Stimulated activated CD4-positive, alpha-beta T cell treated with anti-CD3 and anti-CD28 coated beads, Interleukin-2, amount 100 ng/mL, for 4 hours (primary cell): ENCODE measurements at places on chromosomes 16 and 17.

GRCh38 chr16:1105888-1106620 is 10.0 kb upstream of the C1QTNF8 start:
- peak; percentile 21 for DNase-seq

- no peak for DNase-seq
These were observed 140.0 kb downstream of the CHD9NB start for GRCh38 chr16:52912565-52913173.

DNA sequence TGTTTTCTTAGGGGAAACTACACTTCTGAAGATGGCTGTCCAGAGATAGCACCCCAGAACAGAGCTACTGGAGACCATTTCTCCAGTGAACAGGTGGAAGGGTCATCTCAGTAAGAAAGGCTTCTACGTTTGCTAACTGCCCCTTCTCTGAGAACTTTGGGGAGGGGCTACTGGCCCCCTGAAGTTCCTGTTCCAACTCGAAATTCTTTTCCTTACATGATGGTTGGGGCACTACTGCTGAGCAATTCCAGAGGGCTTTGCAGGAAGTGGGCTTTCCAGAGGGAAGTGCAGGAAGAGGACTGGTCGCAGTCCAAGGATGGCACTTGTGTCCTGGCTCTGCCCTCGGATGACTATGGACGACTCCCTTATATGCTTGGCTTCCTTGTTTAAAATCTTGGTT is 31.2 kb downstream of the TOM1L2 start:
- no peak for DNase-seq

DNA sequence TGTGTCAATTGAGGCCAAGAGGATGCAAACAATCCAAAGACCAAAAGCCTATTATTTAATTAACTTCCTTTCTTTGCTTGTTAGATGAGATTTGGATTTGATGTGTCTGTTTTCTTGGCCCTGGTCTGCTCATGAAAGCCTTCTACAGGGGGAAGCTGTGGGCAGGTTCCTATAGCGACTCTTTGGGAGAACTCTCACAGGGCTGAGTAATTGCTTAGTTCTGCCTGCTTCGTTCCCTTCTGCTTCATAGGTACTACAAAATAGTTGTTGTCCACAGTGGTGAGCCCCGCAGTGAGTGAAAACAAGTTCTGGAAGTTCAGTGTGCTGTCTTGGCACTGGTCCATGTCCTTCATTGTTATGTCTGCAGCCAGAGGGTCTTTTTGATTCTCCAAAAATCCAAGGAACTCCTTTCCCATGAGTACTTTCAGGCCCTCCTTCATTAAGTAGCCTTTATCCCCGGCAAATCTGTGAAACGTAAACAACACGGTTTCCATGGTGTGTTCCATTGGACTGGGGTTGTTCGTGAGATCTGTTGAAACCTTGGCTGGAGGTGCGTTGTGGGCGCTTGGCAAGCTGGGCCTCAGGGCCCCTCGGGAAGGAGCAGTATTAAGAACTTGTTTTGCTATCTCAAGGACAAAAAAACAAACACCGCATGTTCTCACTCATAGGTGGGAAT is 30.0 kb upstream of the ANKRD40CL start:
- DNase-seq = no peak

- DNase-seq = no peak
These were observed 5.9 kb upstream of the SLC13A2 start for GRCh38 chr17:28467456-28468025.

GRCh38 chr16:11836650-11837244 is 14.6 kb downstream of the RSL1D1 start:
- no peak for DNase-seq

DNA sequence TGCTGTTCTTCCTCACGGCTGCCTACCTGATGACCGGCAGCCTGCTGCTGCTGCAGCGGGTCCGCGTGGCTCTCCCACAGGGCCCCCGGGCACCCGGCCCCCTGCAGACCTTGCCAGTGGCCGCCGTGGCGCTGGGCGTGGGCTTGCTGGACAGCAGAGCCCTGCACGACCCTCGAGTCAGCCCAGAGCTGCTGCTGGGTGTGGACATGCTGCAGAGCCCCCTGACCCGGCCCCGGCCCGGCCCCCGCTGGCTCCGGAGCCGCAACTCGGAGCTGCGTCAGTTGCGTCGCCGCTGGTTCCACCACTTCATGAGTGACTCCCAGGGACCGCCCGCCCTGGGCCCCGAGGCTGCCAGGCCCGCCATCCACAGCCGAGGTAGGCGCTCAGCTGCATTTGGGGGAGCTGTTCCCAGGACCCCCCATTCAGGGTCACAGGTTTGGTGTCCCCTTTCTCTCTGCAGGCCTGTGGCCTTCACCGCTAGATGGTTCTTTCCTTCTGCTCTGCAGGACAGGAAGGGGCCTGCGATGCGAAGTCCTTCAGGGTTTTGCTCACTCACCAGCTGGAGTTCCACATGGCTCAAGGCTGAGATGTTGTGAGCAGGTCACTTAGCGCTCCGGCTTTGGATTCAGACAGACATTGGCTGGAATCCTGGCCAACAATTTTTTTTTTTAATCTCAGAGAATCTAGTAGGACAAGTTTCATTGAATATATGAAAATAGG is 10.7 kb downstream of the WSCD1 start:
- no peak for DNase-seq

GRCh38 chr16:14955546-14956231 is 18.4 kb downstream of the NPIPA1 start:
- no peak for DNase-seq

GRCh38 chr17:63838631-63839171 is 3.8 kb downstream of the SMARCD2 start:
- DNase-seq = no peak

DNA sequence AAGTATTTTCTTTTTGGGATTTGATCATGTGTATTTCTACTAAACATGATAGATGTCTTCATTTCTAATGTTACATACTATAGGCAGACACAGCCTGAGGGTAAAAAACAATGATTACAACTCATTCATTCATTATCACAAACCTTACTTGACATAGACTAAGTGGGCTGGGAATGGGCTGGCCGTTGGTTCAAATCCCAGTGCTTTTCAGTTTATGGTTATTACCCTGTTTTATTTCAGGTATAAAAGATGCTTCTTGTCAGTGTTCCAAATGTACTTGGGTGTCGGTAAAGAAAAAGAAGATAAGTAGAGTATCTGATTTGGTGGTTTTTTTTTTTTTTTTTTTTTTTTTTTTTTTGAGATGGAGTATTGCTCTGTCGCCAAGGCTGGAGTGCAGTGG is 149.7 kb upstream of the ZFHX3 start:
- DNase-seq = no peak

DNA sequence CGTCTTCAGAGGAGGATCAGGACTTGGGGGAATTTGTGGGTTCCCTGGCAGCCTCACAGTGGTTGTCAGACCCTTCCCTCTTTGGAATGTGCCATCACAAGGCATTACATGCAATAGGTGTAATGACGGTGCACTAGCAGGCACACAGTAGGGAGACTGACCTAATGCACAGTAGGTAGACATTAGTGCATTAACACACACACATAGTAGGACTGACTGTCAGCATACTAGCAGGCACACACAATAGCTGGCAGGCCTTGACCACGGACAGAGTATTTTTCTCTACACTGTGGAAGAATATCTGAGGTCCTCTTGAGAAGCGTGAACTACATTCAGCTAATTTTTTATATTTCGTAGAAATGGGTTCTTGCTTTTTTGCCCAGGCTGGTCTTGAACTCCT is 10.9 kb upstream of the UBALD2 start:
- DNase-seq = no peak

- no peak for DNase-seq
These were observed 14.4 kb downstream of the TTC19 start for GRCh38 chr17:16013943-16014407.

DNA sequence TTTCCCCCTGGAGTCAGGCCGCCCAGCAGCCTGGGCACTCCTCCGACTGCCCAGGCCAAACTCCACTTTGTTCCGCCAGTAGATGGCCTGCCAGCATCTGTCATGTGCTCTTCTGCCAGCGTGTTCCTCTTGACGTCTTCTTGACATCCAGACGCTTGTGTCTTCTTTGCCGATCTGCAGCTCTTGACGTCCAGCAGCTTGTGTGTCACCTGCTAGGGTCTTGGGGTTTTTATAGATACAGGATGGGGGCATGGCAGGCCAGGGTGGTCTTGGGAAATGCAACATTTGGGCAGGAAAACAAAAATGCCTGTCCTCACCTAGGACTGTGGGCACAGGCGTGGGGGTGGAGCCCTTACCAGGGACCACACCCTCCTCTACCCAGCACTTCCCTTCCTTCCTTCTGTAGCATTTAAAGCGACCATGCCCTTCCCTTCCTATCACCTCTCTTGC is 88.7 kb downstream of the BMERB1 start:
- DNase-seq = no peak

DNA sequence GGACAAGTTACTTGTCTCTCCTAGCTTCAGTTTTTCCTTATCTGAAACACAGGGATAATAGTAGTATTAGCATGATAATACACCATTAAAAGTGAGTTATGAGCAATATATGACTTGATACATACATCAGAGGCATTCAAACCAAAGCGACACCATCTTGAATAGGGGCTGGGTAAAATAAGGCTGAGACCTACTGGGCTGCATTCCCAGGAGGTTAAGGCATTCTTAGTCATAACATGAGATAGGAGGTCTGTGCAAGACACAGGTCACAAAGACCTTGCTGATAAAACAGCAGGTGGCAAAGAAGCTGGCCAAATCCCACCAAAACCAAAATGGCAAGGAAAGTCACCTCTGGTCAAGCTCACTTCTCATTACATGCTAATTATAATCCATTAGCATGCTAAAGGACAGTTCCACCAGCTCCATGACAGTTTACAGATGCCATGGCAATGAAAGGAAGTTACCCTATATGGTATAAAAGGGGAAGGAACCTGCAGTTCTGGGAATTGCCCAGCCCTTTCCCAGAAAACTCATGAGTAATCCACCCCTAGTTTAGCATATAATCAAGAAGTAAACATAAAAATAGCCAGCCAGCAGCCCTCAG is 37.2 kb upstream of the HS3ST3A1 start:
- DNase-seq = no peak

DNA sequence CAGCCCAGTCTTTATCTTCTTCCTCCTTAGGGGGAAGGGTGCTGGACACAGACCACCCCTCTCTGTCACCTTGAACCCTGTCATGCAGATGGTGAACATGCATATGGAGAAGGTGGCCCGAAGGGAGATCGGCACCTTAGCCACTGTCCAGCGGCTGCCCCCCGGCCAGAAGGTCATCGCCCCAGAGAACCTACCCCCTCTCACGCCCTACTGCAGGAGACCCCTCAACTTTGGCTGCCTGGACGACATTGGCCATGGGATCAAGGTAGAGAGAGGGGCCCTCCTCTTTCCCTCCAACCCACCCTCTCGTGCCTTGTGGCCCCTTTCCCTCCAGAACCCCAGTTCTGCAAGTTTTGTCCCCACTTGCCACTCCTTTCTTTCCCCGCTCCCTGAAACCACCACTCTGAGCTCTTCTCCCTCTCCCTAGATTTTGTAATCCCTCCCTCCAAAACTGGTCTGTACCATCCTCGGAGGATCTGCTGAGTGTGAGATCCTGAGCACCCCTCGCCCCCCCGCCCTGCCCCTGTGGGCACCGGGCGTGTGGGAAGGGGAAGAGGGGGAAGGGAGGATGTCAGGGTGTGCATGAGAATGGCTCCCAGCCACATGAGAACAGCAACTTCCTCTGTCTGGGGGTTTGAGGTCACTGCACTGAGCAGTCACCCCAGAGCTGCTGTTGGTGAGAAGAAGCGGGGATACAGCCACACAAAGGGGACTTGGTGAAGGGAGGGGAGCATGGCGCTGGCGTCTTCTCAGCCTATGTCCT is 7.3 kb downstream of the ABI3 start:
- peak; percentile 46 for DNase-seq

GRCh38 chr16:77046206-77046605 is 144.8 kb upstream of the MON1B start:
- no peak for DNase-seq

DNA sequence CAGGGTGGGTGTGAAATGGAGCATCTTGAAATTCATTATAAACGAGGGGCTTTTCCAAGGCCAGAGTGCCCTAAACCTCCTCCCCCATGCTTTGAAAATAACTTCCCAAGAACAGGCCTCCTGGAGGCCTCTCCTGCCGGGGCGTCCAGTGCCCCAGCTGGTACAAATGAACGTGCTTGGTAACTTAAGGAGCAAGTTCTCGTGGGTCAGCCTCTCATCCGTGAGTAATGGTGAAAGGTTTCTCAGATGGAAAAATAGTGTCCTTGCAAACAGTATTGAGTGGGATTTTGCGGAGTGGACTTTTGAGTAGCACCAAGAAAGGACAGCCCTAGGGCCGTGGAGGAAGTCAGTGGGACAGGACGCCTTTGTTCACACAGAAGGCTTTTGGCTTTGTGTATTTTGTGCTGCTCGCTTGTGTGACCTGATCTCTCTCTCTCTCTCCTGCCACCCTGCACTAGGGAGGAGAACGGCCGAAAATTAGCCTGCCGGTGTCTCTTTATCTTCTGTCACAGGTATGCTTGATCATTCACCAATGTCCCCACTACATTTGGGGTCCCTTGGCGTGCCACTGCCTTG is 34.6 kb downstream of the CLEC16A start:
- no peak for DNase-seq

DNA sequence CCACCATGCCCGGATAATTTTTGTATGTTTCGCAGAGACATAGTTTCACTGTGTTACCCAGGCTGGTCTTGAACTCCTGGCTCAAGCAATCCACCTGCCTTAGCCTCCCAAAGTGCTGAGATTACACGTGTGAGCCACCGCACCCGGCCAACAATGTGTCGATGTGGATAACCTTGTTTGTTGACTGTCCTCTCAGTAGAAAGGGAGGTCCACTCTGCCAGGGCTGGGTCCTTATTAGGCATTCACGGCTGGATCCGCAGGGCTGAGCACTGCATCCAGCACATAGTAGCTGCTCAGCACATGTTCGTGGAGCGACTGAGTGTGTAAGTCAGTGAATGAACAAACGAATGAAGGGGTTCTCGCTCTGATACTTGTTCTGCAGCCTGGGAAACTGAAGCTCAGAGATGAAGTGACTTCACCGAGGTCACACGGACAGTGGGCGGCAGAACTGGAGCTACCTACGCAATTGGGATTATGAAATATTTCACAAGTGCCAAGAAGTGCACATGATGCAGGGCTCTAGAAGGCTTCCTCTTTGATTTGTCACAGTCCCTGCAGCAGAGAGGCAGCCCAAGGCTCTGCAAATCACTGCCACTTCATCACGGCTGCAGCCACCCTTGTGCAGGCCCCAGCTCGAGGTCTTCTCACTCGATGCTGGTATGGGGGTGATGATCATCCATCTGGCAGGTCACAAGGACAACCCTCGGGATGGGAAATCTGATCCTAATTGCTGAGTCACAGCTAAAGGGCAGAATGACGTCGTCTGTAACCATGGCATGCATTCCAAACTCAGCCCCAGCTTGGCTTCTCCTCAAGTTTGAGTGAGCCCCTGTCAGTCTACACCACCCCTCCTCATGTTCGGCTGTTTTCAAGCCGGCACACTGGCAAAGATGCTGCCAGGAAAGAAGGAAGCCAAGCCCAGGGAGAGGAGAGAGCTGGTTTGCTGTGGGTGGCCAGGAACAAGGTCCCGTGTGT is 28.0 kb upstream of the SNN start:
- DNase-seq = no peak
